ENCODE measurements at places on chromosomes 4 and X.

GRCh38 chr4:107468812-107469211, 251.2 kb downstream of the PAPSS1 start:
- H3K36me3 ChIP-seq: no peaks in the 10 kb centered on the region
- H3K4me1 ChIP-seq: no peaks in the 10 kb centered on the region
- no peak overlapping the region for H3K27ac ChIP-seq
- peaks cover 5% of the 10 kb centered on the region for H3K27me3 ChIP-seq
- DNase-seq: no peak

DNA sequence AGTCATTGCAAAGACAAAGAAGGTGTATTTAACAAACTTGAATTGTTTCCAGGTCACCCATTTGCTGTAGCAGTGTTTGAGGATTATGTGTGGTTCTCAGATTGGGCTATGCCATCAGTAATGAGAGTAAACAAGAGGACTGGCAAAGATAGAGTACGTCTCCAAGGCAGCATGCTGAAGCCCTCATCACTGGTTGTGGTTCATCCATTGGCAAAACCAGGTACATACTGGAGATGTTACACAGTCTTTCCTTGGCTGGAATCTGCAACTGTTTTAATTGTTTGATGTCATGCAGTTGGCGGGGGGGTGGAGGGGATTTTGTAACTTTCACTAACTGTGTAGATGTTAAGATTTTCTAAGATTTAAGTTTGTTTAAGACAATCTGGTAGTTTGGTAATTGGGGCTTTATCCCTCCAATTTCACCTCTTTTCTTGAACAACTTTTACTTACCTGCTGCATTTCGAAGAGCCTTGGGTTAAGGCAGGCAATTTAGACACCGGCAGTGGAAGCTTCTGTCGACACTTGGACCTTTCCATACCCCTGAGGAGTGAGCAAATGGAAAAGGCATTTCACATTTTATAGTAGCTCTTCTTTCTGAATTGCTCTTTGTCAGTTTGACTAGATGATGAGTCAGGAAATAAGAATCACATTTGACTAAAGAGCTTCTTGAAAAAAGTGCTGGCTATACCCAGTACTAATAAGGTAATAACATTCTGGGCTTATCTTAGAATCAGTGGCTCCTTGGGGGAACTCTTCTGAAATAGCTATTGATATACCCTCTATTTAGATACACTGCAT, 67.4 kb downstream of the EGF start:
- H3K27me3 ChIP-seq: peaks cover 29% of the 10 kb centered on the region
- no peaks in the 10 kb centered on the region for H3K4me1 ChIP-seq
- DNase-seq: no peak

DNA sequence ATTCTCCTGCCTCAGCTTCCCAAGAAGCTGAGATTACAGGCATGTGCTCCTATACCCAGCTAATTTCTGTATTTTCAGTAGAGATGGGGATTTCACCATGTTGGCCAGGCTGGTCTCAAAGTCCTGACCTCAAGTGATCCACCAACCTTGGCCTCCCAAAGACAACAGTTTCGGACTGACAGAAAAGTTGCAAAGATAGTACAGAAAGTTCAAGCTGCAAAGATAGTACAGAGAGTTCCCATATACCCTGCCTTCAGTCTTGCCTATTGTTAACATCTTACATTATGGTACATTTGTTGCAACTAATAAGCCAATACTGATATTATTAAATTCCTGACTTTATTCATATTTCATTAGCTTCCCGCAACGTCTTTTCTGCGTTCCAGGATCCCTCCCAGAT, 65.8 kb downstream of the SUPT20HL2 start:
- DNase-seq: no peak
- H3K27me3 ChIP-seq: peaks cover 17% of the 10 kb centered on the region
- H3K27ac ChIP-seq: no peak overlapping the region
- H3K4me3 ChIP-seq: no peak overlapping the region
- no peaks in the 10 kb centered on the region for H3K36me3 ChIP-seq

- H3K27ac ChIP-seq: no peak overlapping the region
- no peak for DNase-seq
- H3K36me3 ChIP-seq: no peaks in the 10 kb centered on the region
- H3K4me1 ChIP-seq: no peaks in the 10 kb centered on the region
- H3K27me3 ChIP-seq: no peaks in the 10 kb centered on the region
Measured at GRCh38 chr4:170274616-170275015, 184.9 kb upstream of the AADAT start.

GRCh38 chr4:122588453-122589238, 32.2 kb downstream of the IL21 start:
- H3K4me1 ChIP-seq: peaks cover 4% of the 10 kb centered on the region
- DNase-seq: no peak
- H3K27ac ChIP-seq: no peak overlapping the region
- no peak overlapping the region for H3K4me3 ChIP-seq
- H3K27me3 ChIP-seq: no peaks in the 10 kb centered on the region
- no peaks in the 10 kb centered on the region for H3K36me3 ChIP-seq

- no peak overlapping the region for H3K27ac ChIP-seq
- DNase-seq: no peak
- no peaks in the 10 kb centered on the region for H3K27me3 ChIP-seq
- H3K4me3 ChIP-seq: no peak overlapping the region
- no peaks in the 10 kb centered on the region for H3K36me3 ChIP-seq
Measured at GRCh38 chr4:97150966-97151365, 992.3 kb downstream of the STPG2 start.

GRCh38 chr4:87092389-87093141, 127.9 kb downstream of the KLHL8 start:
- DNase-seq: no peak
- H3K36me3 ChIP-seq: peaks cover 24% of the 10 kb centered on the region
- H3K27ac ChIP-seq: peak overlapping the region; percentile 73

DNA sequence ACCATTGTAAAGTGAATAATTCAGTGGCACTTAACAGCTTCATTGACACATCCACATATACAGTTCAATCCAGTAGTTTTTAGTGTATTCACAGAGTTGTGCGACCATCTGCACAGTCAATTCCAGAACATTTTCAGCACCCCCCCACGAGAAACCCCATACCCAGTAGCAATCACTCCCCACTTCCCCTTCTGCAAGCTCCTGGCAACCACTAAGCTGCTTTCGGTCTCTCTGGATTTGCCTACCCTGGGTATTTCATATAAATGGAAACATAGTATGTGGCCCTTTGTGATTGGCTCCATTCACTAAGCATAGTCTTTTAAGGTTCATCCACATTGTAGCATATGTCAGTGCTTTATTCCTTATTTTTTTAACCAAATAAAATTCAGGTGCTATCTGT, 10.0 kb downstream of the MSL3 start:
- H3K4me3 ChIP-seq: no peak overlapping the region
- no peaks in the 10 kb centered on the region for H3K27me3 ChIP-seq
- H3K4me1 ChIP-seq: peaks cover 16% of the 10 kb centered on the region
- peaks cover 63% of the 10 kb centered on the region for H3K36me3 ChIP-seq
- H3K27ac ChIP-seq: peak overlapping the region; percentile 6

GRCh38 chr4:106371161-106371560, 2.6 kb upstream of the GIMD1 start:
- H3K27me3 ChIP-seq: peaks cover 34% of the 10 kb centered on the region
- H3K36me3 ChIP-seq: peaks cover 4% of the 10 kb centered on the region
- no peak overlapping the region for H3K27ac ChIP-seq
- no peak overlapping the region for H3K4me3 ChIP-seq
- H3K4me1 ChIP-seq: no peaks in the 10 kb centered on the region

DNA sequence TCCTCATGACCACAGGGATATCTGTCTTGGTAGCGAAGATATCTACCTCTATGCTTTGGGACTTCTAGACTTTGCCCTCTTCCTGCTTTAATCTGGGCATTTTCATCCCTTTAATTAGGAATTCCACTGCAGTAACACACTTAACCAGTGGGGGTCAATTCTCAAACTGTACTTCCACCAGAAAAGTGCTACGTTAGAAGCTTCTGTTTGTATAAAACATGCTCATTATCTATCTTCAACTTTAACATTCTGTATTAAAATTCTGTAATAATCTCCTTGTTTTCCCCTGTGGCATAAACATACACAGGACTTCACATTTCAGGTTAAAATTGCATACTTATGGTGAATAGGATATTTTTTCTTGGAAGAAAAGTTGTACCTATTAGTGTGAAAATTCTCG, 105.6 kb downstream of the AMMECR1 start:
- H3K4me3 ChIP-seq: no peak overlapping the region
- no peaks in the 10 kb centered on the region for H3K27me3 ChIP-seq
- no peak for DNase-seq
- H3K4me1 ChIP-seq: peaks cover 10% of the 10 kb centered on the region
- H3K36me3 ChIP-seq: no peaks in the 10 kb centered on the region

GRCh38 chr4:147753047-147753446, 21.2 kb downstream of the ARHGAP10 start:
- H3K27me3 ChIP-seq: no peaks in the 10 kb centered on the region
- H3K27ac ChIP-seq: no peak overlapping the region
- H3K36me3 ChIP-seq: peaks cover 3% of the 10 kb centered on the region
- DNase-seq: no peak
- H3K4me3 ChIP-seq: no peak overlapping the region
